CD4-positive, alpha-beta T cell treated with Interleukin-17A for 1 hour (primary cell): ENCODE measurements at places on chromosomes 11 and 22.

DNA sequence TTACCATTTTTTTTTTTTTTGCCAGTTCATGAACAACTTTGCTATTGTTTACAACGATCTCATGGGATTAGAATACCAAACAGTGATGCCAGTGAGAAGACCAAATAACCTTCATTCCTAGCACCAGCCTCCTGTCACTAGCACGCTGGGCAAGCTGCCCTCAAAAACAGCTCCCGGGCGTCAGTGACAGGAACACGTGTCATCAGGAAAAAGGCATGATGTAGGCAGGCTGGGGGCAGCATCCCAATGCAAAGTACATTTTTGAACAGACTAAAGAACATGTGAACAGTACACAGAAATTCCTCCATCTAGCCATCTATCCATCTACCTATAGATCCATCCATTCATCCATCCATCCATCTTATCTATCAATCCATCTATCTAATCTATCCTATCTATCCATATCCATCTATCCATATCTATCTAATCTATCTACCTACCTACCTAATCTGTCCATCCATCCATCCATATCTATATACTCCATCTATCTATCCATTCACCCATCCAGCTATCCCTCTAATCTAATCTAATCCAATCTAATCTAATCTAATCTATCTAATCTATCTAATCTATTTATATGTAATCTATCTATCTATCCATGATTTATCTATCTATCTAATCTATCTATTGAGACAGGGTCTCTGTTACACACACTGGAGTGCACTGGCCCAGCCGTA lies 378.5 kb downstream of the SHANK2 start:
- no peak for DNase-seq

DNA sequence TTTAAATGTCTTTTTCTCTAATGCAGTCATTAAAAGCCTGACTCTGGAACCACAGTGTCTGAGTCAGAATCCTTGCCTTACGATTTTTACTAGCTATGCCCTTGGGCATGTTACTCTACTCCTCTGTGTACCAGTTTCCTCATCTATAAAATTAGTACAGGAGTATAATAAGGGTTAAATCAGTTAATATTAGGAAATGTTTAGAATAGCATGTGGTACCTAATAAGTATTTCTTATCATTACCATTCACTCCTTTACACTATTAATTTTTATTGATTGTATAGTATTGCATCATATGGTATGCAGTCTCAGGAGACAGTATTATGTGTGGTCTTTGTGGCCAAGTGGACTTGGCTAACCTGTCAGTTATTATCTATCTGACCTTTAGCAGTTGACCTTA lies 68.2 kb downstream of the METTL15 start:
- DNase-seq: no peak

GRCh38 chr11:103892603-103893002 lies 143.8 kb upstream of the DDI1 start:
- no peak for DNase-seq

- peak; percentile 75 for DNase-seq
Measured at GRCh38 chr11:66022401-66023185, 3.7 kb downstream of the CATSPER1 start.

GRCh38 chr22:36874736-36875135 lies 13.9 kb downstream of the NCF4 start:
- no peak for DNase-seq

DNA sequence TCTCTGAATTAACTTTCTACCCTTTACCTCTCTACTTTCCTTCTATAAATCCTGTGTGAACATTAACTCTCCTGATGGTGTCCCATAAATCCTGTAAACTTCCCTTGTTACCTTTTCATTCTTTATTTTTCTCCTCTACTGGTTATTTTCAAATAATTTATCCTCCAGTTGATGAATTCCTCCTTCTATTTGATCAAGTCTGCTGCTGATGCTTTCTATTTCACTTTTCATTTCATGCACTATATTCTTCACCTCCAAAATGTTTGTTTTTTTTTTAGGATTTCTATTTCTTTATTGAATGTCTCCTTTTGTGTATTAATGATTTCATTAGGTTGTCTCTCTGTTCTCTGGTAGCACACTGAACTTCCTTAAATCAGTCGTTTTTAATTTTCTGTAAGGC lies 68.6 kb downstream of the KCNQ1OT1 start:
- DNase-seq: no peak

DNA sequence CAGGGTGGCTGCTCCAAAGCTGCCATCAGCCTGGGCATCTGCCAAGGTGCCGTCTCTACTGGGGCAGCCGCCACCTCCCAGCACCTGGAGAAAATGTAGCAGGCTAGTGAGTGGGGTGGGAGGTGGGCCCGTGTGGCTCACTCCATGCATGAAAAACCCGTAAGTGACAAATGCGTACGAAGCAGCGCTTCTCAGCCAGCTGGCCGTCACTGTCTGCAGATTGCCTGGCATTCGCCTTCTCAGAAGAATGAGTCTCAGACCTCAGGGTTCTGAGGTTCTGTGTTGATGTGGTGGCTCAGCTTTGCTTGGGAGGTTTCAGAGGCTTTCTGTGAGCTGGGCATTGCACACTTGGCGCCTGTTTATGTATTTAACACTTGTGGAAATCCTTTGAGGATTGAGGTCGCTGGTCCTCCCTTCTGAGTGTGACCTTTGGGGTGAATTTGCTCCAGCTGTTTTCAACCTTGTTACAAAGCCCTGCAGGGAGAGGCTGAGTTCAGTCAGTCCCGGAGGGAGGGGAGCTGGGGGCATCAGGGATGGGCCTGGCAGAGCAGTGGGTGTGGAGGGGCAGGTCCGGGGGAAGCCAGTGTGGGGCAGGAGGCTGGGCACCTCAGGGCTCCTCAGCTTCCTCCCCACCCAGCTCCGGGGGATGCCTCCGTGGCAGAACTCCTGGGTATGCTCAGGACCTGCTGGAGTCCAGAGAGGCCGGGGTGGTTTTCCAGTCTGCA lies 977.0 kb downstream of the TBC1D22A start:
- no peak for DNase-seq

- no peak for DNase-seq
Measured at GRCh38 chr22:32674925-32675825, 126.3 kb upstream of the TIMP3 start.

GRCh38 chr11:12666915-12667314 lies 7.3 kb upstream of the TEAD1 start:
- DNase-seq: no peak

- DNase-seq: no peak
Measured at GRCh38 chr11:65357856-65358356, 3.4 kb downstream of the TIGD3 start.

DNA sequence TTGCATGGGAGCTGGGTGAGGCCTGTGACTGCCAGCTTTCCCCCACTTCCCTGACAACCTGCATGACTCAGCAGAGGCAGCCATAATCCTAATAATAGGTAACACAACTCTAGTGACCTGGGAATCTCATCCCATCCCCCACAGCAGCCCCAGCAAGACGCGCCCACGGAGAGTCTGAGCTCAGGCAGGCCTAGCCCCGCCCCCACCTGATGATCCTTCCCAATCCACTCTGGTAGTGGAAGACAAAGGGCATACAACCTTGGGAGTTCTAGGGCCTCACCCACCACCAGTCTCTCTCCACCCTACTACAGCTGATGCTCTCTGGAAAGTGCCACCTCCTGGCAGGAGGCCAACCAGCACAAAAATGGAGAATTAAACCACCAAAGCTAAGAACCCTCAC lies 60.3 kb downstream of the CWF19L2 start:
- DNase-seq: no peak

GRCh38 chr11:101051677-101052076 lies 77.9 kb downstream of the PGR start:
- DNase-seq: no peak

DNA sequence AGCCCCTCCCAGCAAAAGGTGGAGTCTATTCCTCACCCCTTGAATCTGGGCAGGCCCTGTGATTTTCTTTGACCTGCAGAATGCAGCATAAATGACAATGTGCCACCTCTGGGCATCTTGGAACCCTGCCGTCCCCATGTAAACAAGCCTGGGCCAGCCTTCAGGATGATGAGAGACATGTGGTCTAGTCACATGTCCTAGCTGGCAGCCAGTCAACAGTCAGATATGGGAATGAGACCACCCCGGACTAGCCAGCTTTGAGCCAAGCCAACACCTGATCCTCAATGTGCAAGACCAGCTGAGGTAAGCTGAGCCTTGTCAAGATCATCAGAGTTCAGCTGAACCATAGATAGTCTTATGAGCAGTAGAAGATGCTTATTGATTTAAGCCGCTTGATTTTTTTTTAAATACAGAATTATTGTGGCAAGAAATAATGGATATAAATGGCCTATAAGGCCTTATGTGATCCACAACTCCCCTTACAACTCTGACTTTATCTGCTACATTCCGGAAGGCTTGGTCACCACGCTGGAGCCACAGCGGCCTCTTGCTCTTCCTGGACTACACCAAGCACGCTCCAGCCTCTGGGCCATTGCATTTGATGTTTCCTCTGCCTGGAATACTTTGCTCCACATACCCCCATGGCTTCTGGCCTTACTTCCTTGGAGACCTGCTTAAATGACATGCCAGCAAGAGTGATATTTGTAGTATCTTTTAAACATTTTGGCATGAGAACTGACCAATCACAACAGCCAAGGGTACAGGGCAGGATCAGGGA lies 225.9 kb upstream of the SESN3 start:
- DNase-seq: no peak

- DNase-seq: no peak
Measured at GRCh38 chr22:29798318-29798717, 31.1 kb downstream of the UQCR10 start.
